Astrocyte (in vitro differentiated cells and primary cell): ENCODE measurements at places on chromosomes 11 and 22. TPM values are rescaled to one million over a fixed set of nuclear protein-coding genes. Genes with fewer than 3 reads are reported as not detected.

GPHA2 gene
- not detected in 2 replicates for total RNA-seq

TREH gene
- not detected in 2 replicates for total RNA-seq

SORL1 gene
- total RNA-seq: 4.1 and 7.2 TPM in 2 replicates

PACS1 gene
- total RNA-seq: 86.0 and 86.9 TPM in 2 replicates

MISFA gene
- total RNA-seq: 2.7 and 2.9 TPM in 2 replicates

KLHL35 gene
- total RNA-seq: 0.77 and 0.87 TPM in 2 replicates

B3GAT1 gene
- total RNA-seq: 1.9 TPM in 2 replicates

SLC5A4 gene
- 0.14 TPM in 1 of 2 replicates, not detected in the other for total RNA-seq

PHF21B gene
- 6.0 and 6.3 TPM in 2 replicates for total RNA-seq

FOLH1 gene
- total RNA-seq: 0.19 and 0.36 TPM in 2 replicates

SLC22A8 gene
- total RNA-seq: not detected in 2 replicates
